ENCODE measurements at places on chromosomes 4 and X.
A peak's percentile ranks its signal among the peaks of the same experiment; 100 is the strongest.

- DNase-seq = no peak
Measured at GRCh38 chr4:143575331-143575730, 61.8 kb downstream of the SMARCA5 start.

DNA sequence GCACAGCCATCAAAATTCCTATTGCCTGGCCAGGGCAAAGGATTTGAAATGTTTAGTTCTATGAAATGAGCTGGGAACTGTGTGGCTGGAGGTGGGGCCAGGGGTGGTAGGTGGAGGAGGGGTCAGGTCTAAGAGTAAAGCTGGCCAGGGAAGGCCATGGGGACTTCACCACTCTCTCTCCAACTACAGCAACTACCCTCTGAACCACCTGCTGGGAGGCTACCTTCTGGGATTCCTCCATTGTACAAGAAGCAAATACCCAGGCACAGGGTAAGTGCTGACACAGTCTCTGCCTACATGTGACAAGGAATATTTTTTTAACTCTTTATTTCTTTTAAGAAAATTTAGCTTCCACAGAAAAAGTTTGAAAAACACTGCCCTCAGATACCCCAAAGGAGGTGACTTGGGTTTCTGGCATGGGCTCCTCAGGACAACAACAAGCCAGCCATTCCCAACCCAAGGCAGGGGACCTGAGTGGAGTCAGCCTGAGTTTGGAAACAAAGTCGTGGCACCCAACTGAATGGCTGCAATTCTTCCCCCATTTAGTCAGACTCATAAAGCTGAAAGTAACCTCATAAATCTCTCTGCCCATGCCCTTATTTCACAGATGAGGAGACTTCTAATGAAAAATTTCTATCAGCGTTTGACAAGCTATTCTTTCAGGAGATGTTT is 593.8 kb upstream of the DIPK2B start:
- DNase-seq = no peak

DNA sequence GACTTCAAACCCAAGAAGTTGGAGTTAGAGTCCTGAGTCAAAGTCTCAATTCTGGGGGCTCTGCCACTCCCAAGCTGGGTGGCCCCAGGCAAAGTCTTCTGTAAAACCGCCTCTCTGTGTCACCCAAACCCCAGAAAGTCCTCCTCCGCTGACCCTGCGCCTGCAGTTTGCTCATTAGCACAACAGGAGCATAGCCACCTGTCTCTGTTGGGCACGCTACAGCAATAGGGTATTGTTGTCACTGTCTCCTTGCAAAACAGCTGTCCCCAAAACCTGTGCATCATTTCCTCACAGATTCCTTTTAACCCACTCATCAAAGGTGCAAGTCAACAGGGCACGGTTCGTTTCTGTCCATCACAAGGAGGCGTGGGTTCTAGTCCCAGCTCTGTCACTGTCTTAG is 8.0 kb upstream of the DGAT2L6 start:
- DNase-seq = no peak

- no peak for DNase-seq
Measured at GRCh38 chr4:184039963-184040383, 134.9 kb downstream of the STOX2 start.

DNA sequence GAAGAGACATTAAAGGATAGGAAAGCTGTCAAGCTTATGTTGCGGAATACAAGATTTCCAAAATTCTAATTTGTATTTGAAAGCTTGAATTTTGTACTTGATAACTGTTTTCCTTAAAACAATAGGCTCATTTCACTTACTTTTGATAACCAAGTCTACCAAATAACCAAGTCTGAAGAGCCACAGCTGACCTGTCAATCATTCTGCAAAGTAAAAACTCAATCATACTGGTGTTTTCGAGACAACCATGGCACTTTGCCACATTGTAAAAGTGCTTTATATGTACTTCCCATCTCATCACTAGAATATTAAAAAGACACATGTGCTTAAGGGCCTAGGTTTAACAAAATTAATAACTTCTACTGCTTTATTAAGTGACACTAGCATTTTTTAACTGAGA is 47.9 kb downstream of the LEF1 start:
- no peak for DNase-seq

DNA sequence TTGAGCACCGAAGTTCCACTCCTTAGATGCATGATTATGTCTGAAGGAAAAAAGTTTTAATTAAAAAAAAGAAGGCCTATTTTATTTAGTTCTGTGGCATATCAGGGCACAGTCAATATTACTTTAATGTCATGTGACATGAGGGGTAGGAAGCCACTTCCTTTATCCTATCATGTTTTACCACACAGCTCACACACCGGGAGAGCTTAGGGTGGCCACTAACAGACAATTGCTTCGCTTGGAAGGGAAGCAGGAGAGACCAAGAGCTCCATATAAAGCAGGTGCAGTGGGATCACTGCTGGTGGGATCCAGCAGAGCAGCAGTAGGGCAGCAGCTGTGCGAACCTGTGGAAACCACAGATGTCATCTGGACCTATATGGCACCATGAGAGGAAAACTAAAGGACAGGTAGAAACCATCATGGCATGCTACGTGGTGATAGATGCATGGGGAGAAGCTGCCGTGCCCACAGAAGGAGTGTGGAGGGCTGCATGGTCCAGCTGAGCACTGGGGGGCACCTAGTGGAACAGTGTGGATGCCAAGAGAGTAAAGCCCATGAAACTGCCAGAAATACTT is 52.0 kb downstream of the DTHD1 start:
- DNase-seq = no peak

- DNase-seq = no peak
Measured at GRCh38 chr4:147610686-147611085, 6.5 kb upstream of the TMEM184C start.

DNA sequence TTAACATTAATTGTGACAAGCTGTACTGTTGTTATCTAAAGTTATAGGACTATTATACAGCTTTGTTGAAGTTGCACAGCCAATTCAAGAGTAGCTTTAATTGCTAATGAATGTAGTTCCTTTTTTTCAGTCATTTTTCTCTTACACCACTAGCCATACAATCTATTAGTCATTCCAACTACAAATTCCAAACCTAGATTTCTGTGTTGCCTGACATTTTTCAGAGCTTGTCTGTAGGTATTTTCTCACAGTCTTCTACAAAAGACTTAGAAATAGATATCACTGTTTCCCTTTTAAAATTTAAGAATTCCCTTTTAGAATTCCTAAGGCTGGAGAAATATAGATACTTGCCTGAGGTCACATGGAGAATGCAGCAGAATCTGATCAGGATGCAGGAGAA is 307.0 kb upstream of the HS3ST1 start:
- DNase-seq = no peak

GRCh38 chrX:48632207-48632606 is 34.9 kb downstream of the WDR13 start:
- DNase-seq = no peak

DNA sequence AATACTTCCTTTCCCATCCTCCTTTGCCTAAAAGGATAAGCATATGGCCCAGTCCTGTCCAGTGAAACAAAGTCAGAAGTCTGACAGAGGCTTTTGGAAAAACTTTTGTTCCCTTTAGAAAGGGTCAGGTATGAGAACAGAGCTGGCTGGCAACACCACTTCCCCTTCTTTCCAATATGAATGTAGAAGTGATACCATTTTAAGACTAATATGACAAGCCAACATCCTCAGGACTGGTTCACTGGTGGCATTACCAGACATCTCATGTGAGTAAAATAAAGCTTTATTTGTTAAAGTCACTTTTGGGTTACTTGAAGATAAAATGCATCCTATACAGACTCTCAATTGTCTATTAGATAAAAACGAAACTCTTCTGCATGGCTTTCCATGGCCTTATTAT is 83.6 kb upstream of the PTCHD1 start:
- DNase-seq = no peak

DNA sequence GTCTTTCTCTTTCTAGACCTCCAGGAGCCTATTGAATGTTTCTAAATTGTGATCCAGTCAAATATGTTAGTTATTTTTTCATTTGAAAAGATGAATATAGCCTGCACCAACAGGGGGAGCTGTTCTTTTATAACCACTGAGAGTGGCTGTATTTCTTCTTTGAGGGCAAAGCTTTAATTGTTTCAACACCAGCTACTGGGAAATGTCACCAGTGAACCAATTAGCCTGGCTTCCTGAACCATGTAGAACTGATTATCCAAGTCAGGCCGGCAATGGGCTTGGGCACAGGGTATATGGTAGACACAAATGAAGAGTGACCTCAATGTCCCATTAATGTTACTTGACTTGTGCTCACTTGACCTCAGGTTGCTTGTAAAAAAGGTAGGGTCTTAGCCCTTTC is 4.8 kb upstream of the DAPP1 start:
- DNase-seq = peak; percentile 62
